A549 treated with GW870086 at 1 μM for 4 hours (cell line): ENCODE measurements at places on chromosomes 2 and 18. TPM values are rescaled to one million over a fixed set of nuclear protein-coding genes. Genes with fewer than 3 reads are reported as not detected.

ADCYAP1 gene
- total RNA-seq: not detected in 5 replicates

ODC1 gene
- 145 to 170 TPM (median 156 TPM) in 5 replicates for total RNA-seq

CFAP53 gene
- 0.26 to 0.43 TPM (median 0.30 TPM) in 5 replicates for total RNA-seq

CD8A gene
- total RNA-seq: 0.21 to 0.34 TPM (median 0.24 TPM) in 5 replicates

ACMSD gene
- total RNA-seq: not detected in 5 replicates

PTH2R gene
- not detected in 5 replicates for total RNA-seq

IL18R1 gene
- 0.69 to 1.3 TPM (median 0.79 TPM) in 5 replicates for total RNA-seq

RELCH gene
- 12.1 to 16.1 TPM (median 14.2 TPM) in 5 replicates for total RNA-seq

HS6ST1 gene
- total RNA-seq: 9.3 to 13.0 TPM (median 11.3 TPM) in 5 replicates

CCDC68 gene
- total RNA-seq: 2.4 to 4.2 TPM (median 3.2 TPM) in 5 replicates

NTSR2 gene
- not detected in 5 replicates for total RNA-seq

EMILIN1 gene
- total RNA-seq: 0.32 to 0.56 TPM (median 0.45 TPM) in 5 replicates

DUSP2 gene
- 0.21 to 0.49 TPM (median 0.38 TPM) in 5 replicates for total RNA-seq

MGAT4A gene
- 1.3 to 2.8 TPM (median 2.5 TPM) in 5 replicates for total RNA-seq

CFC1 gene
- 0.09 TPM in 1 of 5 replicates, not detected in the others for total RNA-seq
